Activated CD8-positive, alpha-beta memory T cell treated with anti-CD3 and anti-CD28 coated beads for 1 hour (primary cell): ENCODE measurements at places on chromosomes 11 and 22.

DNA sequence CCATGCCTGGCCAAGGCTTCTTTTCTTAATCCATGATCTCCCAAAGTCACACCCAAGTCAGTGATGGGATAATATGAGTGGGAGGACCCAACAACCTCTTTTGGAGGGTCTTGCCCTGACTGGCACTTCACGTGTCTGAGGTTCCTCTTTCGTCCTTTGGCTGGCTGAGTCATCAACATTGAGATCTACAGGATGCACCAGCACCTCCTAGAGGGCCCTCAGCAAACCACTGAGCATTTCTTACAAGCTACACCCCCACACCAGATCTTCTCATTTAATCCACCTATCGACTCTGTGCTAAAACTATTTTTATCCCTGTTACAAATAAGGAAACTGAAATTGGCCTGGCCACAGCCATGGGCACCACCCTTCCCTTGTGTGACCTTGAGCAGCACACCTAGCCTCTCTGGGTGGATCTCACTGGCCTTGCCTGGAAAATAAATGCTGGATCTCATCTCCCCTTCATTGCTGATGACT lies 63.4 kb downstream of the FLI1 start:
- peak; percentile 39 for DNase-seq

DNA sequence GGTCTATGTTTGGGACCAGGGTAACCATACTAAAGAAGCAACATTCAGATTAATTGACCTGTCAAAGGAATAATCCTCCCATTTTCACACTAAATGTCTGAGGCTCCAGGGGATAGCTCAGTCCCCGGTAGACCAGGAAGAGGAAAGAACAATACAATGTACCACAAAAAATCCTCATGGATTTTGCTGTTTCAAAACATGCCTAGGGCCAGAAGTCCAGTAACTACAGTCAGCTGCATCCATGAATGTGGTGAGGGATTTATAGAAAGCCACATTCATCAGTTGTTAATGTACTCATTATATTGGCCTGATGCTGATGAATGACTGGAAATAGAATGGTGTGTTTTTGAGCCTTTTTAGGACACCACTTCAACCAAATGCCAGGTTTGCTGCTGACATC lies 6.9 kb upstream of the ETS1 start:
- no peak for DNase-seq

GRCh38 chr11:118230088-118230487 lies 5.3 kb upstream of the JAML start:
- no peak for DNase-seq

DNA sequence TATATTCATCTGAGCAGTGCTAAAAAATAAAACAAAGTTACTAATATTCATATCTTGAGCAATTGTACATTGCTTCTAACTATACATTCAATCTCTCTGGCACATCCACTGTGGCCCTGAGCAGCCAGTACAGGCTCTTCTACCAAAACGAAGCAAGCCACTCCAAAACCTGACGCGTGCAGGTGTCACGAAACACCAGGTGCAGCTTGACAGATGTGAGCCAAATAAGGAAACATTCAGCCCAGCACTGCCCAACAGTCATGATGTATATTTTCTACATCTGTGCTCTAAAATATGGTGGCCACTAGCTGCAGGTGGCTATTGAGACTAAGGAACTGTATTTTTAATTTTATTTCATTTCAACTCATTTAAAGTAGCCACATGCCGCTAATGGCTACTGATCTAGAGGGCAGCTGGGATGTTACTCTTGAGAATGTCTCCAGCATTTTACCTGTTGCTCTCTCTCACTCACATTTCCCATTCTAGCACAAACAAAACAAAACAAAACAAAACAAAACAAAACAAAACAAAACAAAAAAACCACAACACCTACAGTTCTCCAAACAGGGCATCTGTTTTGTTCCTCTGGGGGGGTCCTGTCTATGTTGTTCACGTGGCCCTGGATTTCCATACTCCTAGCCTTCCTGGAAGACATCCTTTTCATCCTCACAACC lies 77.7 kb downstream of the LARGE1 start:
- DNase-seq = no peak

DNA sequence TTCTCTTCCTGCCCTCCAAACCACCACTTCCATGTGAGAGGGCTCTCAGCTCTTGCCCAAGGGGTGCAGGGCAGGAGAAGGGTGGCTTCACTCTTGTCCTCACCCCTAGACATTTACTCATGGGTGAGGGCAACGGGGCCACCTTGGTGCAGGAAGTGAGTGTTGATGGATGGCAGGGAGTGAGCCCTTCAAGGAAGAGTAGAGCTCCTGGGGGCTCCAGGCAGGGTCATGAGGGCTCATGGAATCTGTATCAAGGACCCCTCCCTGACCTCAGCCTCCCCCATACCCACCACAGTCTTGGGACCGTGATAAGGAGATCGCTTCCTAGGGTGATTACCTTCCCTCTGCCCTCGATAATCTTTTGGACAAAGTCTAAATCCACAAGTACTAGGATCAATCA lies 37.8 kb downstream of the TSPAN18 start:
- DNase-seq = no peak

- DNase-seq = no peak
Observed at GRCh38 chr11:2577031-2577990, 122.5 kb downstream of the KCNQ1OT1 start.
